Hematopoietic multipotent progenitor cell treated with erythropoietin and hydrocortisone succinate and interleukin-3 and kit ligand, for 4 days (in vitro differentiated cells): ENCODE measurements at places on chromosomes 5 and 9.

GRCh38 chr9:129752900-129753729 lies at the start of gene PTGES:
TSS of gene PTGES (minus strand) at chr9:129753042. CDS start at chr9:129753012, 30 bp downstream.
- peak; percentile 75 for DNase-seq

- no peak for DNase-seq
Observed at GRCh38 chr5:39452846-39453245, 28.1 kb upstream of the DAB2 start.

DNA sequence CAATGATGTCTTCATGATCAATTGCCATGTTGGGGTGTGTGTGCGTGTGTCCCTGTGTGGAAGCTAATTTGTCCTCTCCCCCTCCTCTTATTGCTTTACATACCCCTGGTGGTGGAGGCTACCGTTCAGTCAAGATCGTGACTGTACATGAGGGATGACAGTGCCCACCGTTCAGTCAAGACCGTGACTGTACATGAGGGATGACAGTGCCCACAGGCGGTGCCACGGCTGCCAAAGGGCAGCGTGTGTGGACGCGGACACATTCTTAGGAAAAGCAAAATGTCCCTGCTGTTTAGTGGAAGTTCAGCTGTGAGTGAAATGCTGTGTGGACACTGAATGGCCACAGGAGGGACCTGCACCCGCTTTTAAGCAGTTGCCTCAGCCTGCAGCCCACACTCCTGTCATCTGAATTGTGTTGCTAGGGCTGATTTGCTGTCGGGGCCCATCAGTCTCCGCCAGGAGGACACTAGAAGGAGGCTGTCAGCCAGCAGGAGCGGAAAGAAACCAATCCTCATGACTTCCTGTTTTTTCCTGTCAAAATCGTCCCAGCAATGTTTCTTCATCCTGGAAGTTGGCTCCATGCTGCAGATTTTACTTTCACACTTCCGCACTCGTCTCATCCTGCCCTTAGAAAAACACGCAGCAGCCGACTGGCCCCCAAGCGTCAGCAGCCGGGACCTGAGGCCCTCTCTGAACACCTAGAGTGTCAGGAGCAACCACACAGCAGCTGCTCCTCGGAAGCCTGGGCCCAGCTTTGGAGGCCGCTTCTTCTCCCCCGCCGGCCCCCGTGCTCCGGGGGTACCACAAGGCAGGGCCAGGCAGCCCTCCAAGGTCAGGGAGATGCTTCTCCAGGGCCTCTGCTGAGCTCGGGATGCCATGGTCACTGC lies 9.1 kb downstream of the OR2V1 start:
- DNase-seq = no peak

DNA sequence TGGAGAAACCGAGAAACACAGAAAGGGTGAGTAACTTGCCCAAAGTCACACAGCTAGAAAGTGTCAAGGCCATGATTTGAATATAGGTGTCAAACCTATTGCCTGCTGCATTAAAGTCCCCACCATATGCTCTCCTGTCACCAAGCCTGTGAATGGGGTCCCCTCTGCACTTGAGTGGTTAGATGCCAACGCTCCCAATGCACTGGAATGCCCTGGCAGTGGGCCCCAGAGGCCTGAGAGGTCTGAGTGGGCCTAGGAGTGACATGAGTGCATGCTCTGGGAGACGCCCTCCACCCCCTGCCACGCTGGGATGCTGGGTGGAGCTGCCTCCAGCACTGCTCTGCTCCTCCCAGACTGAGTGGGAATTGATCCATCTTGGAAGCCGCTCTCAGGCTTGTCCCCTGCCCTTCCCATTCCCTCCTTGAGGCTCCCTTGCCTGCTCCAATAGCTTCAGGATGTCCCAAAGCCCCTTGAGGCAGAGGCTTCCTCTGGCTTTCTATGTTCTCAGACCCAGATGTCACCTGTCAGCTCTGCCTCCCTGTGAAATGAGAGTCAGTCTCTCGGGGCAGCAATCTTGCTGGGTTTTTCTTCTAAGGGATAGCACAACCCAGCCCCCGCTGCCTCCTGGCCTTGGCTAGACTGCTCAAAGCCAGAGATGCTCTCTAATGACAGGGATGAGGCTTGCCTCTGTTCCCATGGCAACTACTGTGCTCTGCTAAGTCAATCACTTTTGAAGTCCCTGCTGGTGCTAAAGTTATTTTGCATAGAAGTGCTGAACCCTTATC lies 6.6 kb upstream of the ARSI start:
- DNase-seq = no peak

DNA sequence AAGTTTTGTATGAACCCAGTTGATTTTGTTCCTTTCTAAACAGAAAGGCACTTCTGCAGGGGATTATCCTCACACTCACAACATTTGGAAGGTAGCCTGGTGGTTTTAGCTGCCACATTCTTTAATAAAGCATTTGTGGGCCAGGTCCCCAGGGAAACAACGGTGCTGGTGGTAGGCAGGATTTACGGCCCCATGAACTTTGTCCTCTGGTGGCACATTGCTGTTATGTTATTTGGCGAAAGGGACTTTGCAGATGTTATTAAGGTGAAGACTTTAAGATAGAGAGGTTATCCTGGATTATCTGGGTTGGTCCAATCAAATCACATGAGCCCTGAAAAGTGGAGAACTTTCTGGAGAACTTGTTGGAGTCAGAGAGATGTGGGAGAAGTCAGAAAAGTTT lies 86.3 kb upstream of the C9orf72 start:
- DNase-seq = no peak

GRCh38 chr5:116702776-116703175 lies 128.2 kb upstream of the SEMA6A start:
- DNase-seq = no peak

DNA sequence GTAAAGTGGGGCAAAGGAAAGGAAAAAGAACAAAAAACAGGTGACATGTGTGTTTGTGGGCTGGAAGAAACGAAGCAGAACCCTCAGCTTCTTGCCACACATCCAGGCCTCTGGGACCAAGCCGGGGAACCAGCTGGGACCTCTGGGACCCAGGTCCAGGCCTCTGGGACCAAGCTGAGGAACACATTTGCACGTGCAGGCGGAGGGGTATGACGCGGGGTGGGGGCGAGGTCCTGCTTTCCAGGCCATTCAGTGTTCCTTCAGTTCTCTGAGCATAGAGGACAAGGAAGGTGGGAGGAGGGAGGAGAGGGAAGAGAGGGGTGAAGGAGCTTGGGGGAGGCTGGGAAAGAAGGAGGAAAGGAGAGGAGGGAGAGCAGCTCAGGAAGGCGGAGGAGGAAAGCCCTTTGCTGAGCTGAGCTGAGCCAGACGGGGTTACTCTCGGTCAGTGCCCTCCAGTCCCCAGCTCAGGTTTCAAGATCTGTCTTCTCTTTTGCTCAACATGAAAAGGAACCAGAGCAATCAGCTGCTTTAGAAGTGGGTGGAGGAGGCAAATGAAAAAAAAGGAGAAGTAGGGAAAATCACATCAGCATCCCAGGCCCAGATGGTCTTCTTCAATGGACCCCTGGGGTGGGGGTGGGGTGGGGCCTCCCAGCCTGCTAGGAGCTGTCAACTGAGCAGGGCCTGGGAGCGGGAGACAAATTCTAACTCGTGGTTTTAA lies 59.1 kb downstream of the ABCA1 start:
- peak; percentile 76 for DNase-seq

- peak; percentile 38 for DNase-seq
Observed at GRCh38 chr9:132002643-132003318, 76.9 kb downstream of the MED27 start.

DNA sequence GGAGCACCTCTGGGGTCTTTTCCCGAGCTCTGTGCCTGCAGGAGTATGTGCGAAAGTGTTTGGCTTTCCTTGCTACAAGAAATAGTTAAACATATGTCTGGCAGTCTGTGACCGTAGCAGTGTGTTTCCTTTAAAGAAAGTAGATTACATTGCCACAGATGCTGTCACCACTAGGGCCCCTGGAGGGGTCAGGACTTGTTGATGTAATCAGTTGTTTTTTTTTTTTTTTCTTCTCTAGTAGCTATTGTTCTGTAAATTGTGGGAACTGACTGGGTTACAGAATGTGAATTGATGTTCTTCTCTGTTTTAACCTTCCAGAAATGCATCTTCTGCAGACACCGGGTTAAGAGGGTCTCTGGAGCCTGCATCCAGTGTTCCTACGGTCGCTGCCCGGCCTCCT lies 345.6 kb downstream of the KDM4C start:
- peak; percentile 65 for DNase-seq

DNA sequence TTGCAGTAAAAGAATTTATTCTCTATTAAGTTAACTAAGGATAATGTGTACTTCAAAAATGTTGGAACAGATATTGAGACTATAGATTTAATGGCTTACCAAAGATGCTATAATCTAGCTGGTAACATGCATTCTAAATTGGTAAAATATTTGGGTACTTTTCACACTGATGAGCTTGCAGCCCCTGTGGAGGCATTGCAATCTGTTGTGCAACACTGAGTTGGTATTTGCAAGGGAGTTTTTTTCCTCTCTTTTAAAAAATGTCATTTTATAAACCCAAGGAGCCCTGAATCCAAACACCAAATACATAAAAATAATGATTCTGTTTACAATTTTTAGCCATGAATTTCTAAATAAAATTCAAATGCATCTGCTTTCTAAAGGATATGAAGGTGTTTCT lies 944.8 kb downstream of the DTWD2 start:
- DNase-seq = no peak

GRCh38 chr9:1994180-1994579 lies 21.0 kb upstream of the SMARCA2 start:
- DNase-seq = peak; percentile 45

GRCh38 chr9:28120626-28121025 lies 547.3 kb upstream of the C9orf72 start:
- no peak for DNase-seq

GRCh38 chr9:113682297-113682771 lies 193.8 kb upstream of the ZNF618 start:
- peak; percentile 70 for DNase-seq

- DNase-seq = peak; percentile 67
Observed at GRCh38 chr5:116038817-116039216, 6.5 kb downstream of the ARL14EPL start.

- DNase-seq = no peak
Observed at GRCh38 chr9:126955811-126956210, 41.2 kb downstream of the RALGPS1 start.

DNA sequence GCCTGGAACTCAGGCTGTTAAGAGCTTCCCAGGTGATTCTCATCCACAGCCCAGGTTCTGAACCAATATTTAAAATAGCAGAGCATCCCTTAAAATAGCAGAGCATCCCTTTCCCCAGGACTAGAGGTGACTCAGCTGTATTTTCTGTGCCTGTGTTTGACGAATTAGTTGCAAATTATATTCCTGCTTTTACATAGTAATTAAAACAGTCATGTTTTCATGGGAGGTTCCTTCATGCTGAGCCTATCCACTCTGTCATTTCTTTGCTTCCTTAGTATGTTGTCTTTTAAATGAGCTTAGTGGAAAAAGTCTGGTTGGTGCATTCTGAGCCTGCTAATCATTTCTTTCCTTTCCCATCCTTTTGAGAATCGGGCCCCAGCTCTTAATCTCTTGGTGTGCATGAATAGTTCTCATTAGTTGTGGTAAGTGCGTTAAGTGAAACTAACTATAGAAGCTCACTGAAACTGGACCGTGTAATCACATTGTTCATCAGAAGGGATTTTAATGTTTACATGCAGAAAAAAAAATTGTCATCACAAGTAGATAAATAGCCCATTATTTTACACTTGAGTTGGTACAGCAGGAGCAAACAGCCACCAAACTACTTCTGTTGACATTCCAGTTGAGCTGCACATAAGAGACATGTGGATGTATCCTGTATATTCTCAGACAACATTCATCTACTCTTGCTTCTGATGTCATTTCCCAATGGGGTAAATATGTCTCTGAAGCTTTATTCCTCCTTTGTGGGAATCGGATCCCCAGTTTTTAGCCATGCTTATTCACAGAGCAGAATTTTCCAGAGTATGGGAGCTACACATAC lies 596.9 kb upstream of the WWC1 start:
- no peak for DNase-seq

DNA sequence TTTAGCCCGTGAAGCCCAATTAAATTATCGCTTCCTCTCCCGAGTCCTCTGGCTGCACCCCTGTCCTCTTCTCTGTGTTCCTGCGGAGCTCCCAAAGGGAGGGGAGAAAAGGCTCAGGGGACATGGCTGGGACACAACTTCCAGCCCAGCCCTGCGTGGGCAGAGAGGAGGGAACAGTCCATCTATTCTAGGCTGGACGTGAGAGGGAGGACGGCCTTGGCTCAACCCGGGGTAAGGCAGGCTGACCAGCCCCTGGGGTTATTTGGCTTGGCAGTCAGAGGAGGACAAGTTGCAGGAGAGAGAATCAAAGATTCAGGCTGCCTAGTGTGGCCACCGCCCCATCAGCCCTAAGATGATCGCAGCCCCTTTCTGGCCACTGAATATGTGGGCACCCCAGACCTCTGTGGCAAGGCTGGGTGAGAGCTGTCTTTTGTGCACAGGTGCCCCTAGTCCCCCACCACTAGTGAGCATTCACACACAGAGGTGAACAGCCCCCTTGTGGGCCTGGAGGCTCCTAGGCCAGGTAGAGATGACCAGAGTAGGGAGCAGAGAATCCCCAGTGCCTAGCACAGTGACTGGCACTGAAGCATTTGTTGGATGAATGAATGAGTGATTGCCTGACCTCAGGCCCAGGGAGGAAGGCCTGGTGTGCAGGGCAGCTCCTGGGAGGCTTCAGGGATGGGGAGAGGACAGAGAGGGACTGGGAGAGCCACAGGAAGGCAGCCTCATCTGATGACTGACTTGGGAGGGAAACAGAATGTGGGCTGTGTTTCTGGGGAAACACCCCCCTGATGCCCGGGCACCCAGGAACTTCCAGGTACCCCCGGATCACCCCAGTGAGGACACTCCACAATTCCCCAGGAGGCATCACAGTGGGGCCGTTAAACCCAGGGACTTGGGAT lies 133.9 kb downstream of the C9orf50 start:
- no peak for DNase-seq

- no peak for DNase-seq
Observed at GRCh38 chr5:159203351-159203750, 6.0 kb downstream of the RNF145 start.

DNA sequence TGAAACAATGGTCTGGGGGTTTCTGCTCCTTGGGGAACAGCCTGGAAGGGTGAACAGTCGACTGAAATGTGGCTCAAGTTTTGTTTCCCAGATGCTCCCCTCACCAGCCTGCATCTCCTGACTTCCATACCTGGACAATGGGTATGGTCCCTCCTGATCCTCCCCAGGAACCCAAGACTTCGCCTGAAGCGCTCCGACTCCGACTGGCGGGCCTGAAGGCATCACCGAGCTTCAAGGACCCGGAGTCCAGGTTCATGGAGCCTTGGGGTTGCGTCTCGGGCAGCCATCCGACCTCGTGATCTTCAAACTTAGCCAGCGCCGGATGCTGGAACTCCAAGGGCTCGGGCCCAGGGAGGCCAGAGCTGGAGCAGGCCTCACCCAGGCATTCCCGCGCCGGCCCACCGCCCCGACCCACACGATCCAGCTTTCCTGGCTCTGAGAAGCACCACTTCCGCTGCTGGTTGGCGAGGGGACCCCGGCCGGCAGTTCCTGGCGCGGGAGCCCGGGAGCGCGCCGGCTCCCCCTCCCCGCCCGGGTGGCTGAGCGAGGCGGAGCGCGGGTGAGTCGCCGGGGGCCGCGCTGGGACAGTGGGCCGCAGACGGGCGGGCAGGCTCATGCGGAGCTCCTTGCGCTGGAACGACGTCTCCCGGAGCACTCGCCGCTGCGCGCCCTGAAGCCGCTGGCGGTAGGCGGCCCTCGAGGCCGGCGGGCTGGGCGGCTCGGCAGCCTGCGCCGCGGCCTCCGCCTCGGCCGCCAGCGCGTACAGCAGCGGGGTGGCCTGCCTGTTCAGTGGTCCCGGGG lies 5.2 kb downstream of the SHROOM1 start:
- DNase-seq = peak; percentile 49

GRCh38 chr5:127440831-127441230 lies 76.6 kb upstream of the PRRC1 start:
- no peak for DNase-seq

GRCh38 chr9:7173139-7173538 lies 415.4 kb downstream of the KDM4C start:
- no peak for DNase-seq
